Kasumi-1 (cell line): ENCODE measurements at places on chromosomes 16 and 17.

GRCh38 chr17:63514477-63514876 lies 8.7 kb upstream of the KCNH6 start:
- no peak for DNase-seq

- DNase-seq: peak; percentile 9
Measured at GRCh38 chr17:41734139-41734948, at the start of gene HAP1. Gene HAP1 (minus strand): TSS chr17:41734643. CDS start chr17:41734634, 9 bp downstream.

DNA sequence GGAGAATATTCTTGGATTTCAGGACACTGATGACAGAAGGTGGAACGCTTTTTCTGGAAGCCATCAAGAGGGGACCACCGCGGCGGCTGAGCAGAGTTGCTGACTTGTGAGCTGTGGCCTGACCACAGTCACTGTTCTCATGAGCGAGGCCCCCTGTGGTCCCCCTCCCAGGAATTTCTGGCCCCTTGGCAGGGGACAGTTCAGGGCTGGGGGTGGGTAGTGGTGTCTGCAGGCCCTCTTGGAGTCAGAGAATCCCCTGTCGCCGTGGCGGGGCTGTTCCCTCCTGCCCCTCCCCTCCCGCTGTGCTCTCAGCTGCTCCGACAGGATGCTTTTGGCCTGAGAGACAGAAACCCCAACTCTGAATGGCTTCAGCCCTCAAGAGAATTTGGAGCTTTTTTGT lies 292.0 kb downstream of the SEC14L1 start:
- DNase-seq: no peak

GRCh38 chr17:73877962-73878361 lies 233.7 kb upstream of the SDK2 start:
- no peak for DNase-seq

GRCh38 chr17:79670537-79671084 lies 59.8 kb upstream of the RBFOX3 start:
- no peak for DNase-seq

DNA sequence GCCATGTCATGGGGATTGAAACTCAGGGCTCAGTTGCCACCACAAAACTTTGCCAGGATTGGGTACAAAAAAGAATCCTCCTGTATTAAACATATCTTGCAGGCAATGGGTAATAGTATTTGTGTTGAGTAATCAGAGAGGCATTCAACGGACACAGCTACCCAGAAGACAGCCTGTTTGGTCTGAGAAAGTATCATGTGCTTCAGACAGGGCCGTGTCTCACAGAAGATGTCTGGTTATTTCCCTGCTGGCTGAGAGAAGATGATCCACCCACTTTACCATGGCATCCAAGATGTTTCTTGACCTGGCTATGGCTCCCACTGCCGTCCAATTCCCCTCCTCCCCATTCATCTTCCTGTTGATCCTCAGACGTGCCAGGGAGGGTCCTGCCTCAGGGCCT lies 304.3 kb upstream of the XYLT1 start:
- no peak for DNase-seq

- no peak for DNase-seq
Measured at GRCh38 chr17:18959071-18959844, 7.3 kb downstream of the SLC5A10 start.

DNA sequence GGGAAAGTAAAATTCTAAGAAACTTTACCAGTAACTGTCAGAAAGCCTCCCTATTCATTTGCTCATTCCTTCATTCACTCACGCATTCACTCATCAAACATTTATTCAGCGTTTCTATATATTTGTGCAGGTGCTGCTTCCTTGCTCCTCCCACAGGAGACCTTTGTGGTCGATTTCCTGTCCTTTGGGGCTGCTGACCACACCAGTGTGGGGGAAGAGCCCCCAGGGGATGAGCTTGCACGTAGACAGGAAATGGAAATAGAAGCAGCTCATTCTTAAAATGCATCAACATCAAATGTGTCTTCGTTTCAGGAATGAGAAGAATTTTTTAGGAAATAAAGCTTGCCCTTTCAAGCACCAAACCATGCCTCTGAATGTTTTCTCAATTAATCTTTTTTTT lies 9.6 kb downstream of the PIK3R6 start:
- peak; percentile 6 for DNase-seq

GRCh38 chr16:4378999-4379690 lies 7.5 kb downstream of the VASN start:
- DNase-seq: no peak

DNA sequence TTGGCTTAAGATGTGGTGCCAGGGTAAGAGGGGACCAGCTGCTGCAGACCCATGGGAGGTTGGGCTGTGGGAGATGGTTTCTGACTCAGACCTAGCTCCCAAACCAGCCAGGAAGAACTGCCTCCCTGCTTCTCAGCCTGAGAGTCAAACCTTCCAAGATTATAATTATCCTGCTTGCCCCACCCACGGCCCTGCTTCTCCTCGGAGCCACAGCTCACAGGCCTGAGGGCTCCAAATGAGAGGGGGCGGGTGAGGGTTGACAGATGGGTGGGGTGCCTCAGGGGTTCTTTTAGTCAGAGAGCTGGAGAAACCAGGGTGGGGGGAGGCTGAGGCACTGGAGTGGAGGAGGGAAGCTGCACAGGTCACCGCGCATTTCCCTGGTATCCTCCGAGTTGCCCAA lies 28.7 kb upstream of the GRIN2A start:
- no peak for DNase-seq

DNA sequence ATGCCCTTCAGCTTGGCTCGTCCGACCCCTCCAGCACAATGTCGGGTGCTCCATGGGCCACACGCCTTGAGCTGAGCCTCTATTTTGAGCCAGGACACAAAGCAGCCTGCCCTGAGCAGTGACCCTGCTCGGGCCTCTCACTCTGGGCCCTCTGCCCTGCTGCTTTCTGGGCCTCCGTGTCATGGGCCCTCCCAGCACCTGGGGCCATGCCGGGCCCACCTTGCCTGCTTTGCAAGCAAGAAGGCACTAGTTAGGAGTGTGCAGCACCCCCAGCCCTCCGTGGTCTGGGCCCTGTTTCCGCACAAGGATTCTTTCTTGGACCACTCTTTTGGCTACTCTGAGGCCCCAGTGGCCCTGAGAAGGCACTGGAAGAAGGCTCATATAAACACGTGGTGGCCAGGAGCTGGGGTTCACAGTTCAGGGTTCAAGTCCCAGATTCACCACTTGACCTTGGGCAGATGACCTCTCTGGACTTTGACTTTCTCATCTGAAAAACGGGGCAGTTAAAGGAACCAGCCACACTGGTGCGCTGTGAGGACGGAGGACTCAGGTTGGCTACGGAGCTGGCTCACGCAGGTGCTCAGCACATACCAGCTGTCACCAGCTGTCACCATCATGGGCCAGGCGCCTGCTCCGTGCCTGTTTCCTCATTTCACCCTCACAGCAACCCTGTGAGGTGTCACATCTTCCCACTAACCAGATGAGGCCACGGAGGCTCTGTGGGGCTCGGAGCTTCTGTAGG lies 166.0 kb upstream of the GSE1 start:
- DNase-seq: no peak

GRCh38 chr16:66619534-66620428 lies 15.3 kb downstream of the CMTM3 start:
- peak; percentile 44 for DNase-seq

DNA sequence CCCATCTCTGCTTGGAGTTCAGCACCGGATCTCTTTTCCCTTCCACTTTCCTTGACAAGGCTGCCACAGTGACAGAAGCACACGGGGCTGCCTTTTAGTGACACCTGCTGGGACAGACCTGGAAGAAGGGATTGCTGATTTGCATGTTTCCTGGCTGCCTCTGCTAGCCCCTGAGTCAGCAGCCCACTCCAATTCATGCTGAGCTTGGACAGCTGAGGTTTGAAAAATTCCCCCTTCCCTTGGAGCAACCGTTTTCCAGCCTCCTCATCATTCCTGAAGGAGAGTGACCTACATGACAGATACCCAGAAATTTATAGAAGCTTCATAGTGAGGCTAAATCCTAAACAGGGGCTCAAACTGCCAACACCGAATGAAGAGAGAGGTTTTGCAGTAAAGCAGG lies 18.8 kb upstream of the RBL2 start:
- DNase-seq: no peak

DNA sequence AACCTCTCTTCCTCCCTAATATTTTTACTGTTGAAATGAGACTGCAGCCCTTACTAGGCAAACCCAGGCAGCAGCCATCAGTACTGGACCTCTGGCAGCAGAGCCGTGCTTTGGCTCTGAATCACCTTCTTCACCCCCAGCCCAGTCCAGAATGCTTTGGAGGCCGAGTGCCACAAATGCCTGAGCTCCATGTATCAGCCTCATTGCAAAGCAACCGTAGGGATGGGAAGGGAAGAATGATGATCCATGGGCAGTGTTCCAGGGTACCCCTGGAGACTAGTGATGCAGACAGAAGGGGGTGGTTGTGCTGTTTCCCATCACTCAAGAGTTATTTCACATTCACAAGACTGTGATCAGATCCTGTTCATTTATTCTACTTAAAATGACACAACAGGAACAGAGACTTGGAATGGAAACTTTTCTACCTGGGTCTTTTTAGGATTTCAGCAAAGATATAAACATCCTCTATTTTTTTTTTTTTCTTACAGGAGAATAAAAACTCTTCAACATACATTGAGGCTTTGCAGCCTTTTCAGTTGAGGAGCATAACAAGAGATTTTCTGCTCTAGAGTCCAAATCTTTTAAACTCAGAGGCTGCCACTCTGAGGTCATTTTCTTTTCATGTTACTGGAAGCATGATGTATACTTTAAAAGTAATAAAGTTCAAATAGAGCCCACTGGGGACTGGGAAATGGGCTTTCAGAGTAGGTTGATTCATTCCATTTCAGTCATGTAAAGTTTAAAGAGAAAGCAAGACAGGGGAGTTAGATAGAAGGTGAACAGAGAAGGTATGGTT lies 138.3 kb downstream of the KCNJ2 start:
- DNase-seq: no peak

DNA sequence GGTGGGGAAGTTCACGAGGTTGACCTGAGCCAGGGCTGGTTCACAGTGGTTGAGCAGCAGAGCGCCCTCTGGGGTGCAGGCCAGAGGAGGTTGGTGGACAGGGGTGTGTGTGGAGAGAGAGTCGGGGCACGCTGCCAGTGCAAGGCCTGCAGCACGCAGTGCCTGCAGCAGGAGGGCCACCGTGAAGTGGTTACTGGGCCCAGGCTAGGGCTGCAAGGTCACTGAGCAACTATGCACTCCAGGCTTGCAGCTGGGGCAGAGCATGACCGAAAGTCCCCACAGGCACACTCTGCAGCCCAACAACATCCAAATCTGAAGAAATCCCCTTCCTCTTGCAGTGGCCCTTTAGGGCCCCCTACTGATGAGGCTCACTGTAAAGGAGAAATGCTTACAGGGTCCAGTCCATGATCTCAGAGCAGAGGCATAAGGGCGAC lies 89.1 kb upstream of the NOL11 start:
- no peak for DNase-seq
